ENCODE measurements at places on chromosomes 4 and X.
A peak's percentile ranks its signal among the peaks of the same experiment; 100 is the strongest.

DNA sequence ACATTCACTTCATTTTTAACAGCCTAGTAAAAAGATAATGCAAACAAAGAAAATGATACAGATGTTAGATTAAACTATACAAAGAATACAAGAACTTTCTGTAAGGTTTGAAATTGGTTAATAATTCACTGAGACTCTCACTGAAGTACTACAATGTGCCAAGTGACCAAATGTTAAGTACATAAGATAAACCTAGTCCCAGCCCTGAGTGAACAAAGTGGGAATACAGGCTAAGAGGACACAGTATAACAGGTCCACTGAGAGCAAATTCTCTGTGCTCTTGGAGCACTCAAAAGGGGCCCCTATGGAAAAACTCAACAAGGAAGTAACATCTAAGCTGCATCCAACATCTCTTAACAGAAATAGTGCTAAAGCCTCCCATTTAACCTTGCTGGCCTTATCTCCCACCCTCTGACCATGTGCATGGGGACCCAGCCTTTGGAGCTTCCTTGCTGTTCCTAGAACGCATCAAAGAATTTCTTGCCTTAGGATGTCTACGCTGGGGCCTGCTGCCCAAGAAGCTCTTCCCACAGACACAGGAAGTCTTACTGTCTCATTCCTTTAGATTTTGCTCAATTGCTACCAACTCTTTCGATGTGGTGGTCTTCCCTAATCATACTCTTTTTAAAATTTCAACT lies 113.4 kb downstream of the ZAR1 start:
- no peak for DNase-seq

GRCh38 chr4:163087805-163088204 lies 78.9 kb downstream of the NAF1 start:
- DNase-seq: no peak

GRCh38 chr4:138035781-138036258 lies 206.3 kb downstream of the SLC7A11 start:
- no peak for DNase-seq

DNA sequence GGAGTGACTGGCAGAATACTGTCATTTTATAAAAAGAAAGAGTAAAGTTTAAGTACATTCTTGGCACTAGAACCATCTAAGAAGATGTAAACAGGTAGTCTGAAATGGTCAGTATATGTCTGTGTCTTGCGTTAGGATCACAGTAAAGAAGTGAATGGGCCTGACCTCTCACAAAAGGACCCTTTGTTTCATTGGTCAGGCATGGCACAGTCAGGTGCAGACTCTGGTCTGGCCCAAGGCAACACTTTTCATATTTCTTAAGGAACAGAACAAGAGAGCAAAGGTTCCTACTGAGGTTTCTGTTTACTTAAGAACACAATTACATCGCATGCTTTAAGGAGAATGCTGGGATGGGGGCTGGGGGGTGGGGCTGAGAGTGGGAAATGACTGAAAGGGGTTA lies 48.1 kb downstream of the RPGR start:
- DNase-seq: no peak

DNA sequence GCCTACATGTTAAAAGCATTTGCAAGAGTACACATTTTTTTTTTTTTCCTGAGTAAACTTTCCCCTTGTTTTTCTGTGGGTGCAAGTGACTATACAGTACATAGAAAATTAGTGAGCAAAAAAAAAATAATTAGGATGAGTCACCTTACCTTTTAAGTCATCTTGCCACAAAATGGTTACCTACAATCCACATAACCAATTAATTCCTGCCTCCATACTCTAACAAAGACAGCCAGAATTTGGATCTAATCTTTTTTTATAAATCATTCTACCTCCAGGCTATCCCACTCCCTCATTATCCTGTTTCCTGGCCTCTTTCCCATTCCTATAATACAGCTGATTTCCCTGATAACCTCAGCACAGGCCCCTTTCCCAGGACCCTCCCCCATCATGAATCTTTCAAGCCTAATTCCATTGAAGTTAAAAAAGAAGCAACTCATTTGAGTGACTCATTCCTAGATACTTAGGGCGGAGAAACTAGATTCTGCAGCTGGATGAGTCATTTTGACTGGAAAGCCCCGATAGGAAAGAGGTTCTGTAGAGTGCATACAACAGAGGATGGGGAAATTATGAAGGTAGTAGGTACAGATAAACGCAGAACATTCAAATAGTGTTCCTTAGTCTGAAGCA lies 128.2 kb downstream of the C4orf51 start:
- peak; percentile 72 for DNase-seq

DNA sequence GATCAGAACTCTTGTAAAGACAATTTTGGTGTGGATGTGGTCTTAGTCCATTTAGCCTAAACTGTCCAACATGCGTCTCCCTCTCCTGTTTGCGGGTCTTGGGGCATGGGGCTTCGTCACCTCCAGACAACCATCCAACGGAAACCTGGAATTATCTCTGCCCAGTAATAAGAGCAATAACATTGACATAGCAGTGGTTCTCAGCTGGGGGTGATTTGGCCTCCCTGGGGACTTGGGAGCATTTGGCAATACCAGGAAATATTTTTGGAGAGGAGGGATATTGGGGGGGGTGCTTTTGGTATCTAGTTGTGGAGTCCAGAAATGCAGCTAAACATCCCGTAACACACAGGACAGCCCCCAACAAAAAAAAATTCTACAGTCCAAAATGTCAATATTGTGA lies 47.2 kb downstream of the SEL1L3 start:
- no peak for DNase-seq

DNA sequence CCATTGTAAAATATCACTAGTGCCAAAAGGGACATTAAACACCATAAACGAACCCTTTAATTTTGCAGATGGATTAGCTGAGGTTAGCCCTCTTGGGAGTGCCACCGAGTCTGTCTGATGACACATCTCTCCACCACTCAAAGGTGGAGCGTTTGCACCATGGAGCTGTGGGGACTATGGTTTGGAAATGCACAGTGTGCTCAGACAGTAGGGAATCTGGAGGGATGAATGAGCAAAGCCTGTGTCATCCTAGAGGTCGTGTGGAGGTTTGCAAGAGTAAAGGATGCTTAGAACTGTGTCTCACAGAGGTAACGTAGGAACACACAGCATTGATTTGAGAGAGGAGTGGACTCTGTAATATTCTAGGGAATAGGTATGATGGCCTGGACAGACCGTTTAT lies 93.7 kb downstream of the CLNK start:
- no peak for DNase-seq

GRCh38 chr4:141761926-141762325 lies 125.5 kb downstream of the IL15 start:
- no peak for DNase-seq

DNA sequence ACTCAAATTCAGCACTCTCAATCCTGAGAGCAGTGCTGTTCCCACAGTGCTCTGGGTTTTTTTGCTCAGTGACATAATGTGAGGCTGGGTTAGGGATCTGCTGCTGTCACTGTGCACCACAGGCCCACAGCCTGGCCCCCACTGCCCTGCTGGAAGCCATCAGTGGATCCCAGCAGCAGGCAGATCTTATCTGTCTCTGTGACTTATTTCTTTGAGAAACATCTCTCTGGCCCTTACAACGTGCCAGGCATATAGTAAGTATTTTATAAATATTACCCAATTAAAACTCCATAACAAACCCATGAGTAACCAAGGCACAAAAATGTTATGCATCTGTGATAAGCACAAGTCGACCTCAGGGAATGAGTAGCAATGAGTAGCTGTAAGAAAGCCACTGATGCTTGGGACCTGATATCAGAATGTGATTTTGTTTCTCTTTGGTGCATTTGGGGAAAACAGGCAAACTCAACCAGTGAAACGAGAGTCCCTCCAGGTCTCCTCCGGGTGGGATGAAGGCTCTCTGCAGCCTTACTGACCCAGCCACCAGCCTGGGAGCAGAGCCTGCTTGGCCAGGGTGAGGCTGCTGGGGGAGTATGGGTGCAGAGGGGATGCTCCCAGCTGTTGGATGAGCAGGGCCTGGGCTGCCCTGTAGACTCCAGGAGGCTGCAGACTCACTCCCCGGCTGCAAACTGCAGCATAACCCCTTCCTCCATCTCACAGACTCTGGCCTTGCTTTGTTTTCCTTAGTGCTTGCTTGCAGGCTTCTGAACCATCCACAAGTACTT lies 172.7 kb upstream of the LNX1 start:
- no peak for DNase-seq

DNA sequence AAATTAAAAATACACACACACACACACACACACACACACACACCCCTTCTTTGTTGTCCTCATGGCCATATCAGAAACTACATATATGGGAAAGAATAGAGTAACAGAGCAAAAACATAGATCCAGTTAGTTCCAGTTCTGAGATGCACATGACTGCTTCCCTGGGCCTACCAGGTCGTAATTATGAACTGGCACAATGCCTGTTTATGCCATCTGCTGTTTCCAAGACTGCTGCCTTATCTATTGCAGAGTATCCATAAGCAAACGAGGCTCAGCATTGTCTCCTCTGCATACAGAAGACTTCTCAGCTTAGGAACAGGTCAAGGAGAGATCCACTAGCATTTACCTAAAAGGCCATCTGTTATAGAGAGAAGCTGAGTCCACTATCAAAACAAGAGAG lies 789.0 kb downstream of the TECRL start:
- no peak for DNase-seq

DNA sequence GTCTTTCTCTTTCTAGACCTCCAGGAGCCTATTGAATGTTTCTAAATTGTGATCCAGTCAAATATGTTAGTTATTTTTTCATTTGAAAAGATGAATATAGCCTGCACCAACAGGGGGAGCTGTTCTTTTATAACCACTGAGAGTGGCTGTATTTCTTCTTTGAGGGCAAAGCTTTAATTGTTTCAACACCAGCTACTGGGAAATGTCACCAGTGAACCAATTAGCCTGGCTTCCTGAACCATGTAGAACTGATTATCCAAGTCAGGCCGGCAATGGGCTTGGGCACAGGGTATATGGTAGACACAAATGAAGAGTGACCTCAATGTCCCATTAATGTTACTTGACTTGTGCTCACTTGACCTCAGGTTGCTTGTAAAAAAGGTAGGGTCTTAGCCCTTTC lies 4.8 kb upstream of the DAPP1 start:
- no peak for DNase-seq

GRCh38 chr4:107472265-107472948 lies 247.6 kb downstream of the PAPSS1 start:
- no peak for DNase-seq

GRCh38 chr4:87121341-87122065 lies 98.9 kb downstream of the KLHL8 start:
- DNase-seq: no peak

DNA sequence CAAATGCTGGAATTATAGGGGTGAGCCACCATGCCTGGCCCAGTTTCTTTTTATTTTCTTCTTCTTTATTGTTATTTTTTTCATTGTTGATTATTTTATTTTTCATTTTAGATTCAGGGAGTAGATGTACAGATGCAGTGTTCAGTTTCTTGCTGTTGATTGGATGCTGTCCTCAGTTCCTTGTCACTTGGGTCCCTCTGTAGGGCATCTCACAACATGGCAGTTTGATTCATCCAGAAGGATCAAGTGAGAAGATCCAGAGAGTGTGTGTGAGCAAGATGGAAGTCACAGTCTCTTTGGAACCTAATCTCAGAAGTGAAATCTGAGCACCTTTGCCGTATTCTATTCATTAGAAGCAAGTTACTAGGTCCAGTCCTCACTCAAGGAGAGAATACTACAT lies 20.9 kb downstream of the HMGB3 start:
- no peak for DNase-seq

- DNase-seq: no peak
Observed at GRCh38 chrX:30343206-30343605, 34.0 kb upstream of the NR0B1 start.

DNA sequence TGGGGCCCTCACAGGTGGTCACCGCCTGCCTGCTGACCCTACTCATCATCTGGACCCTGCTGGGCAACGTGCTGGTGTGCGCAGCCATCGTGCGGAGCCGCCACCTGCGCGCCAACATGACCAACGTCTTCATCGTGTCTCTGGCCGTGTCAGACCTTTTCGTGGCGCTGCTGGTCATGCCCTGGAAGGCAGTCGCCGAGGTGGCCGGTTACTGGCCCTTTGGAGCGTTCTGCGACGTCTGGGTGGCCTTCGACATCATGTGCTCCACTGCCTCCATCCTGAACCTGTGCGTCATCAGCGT lies 652 bp downstream of the DRD5 start:
- no peak for DNase-seq

GRCh38 chr4:48421101-48421500 lies 62.0 kb upstream of the SLC10A4 start:
- DNase-seq: no peak

GRCh38 chrX:78693536-78693935 lies 34.4 kb upstream of the RTL3 start:
- DNase-seq: no peak

DNA sequence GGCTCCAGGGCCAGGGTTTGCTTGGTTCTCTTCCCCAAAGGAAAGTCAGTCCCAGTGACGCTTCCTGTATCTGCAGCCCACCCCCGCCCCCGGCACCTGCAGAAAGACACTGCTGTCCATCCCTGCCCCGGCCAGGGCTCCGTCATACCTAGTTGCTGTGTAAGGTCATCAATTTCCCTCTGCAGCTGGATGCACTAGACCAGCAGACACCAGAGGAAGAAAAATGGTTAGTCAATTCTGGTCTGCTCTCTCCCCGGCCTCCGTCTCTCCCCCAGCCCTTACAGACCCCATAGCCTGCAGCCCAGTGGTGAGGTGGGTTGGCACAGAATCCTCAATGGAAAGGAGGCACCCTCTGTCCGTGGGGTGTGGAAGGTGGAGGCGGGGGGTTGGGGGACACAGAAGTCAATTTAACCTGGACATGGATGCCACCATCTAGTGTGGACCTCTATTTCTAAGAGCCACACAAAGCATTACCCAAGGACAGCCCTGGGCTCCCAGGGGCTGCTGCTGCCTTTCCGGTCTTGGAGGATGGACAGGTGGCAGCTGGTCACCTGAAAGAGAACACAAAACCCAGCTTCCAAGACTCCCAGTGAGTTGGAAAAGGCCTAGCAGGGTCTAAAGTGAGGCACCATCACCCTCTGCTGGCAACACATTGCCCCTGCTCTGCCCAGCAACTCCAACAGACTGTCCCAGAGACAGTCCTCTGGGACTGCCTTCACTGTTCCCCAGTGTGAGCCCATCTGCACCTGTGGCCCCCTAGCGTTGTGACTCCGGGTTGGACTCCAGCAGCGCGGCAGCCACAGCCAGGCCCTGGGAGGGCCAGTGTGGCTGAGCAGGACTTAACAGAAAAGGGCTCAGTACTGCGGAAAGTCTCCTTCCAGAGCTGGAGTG lies 40.2 kb upstream of the NHSL2 start:
- no peak for DNase-seq

DNA sequence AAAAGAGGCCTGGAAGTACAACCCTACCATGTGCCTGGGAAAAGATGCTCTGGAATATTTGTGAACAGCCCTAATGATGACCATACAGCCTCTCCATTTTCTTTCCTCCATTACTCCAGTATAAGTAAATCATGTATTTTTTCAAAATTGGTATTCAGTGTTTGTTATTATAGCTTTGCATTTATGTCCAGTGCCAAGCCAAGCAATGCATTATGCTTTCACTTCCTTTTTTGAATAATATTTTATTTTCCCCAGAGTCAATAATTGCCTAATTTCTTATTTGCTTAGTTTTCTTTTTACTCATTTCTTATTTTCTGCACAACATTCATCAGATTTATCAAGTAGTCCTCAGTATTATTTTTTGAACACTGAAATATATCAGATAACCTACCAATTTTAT lies 49.3 kb upstream of the EOLA2 start:
- DNase-seq: no peak

GRCh38 chr4:176210579-176211296 lies 15.4 kb upstream of the SPATA4 start:
- no peak for DNase-seq

Data from activated CD8-positive, alpha-beta memory T cell treated with anti-CD3 and anti-CD28 coated beads for 24 hours (primary cell).